ENCODE measurements at places on chromosomes 7 and 10.

DNA sequence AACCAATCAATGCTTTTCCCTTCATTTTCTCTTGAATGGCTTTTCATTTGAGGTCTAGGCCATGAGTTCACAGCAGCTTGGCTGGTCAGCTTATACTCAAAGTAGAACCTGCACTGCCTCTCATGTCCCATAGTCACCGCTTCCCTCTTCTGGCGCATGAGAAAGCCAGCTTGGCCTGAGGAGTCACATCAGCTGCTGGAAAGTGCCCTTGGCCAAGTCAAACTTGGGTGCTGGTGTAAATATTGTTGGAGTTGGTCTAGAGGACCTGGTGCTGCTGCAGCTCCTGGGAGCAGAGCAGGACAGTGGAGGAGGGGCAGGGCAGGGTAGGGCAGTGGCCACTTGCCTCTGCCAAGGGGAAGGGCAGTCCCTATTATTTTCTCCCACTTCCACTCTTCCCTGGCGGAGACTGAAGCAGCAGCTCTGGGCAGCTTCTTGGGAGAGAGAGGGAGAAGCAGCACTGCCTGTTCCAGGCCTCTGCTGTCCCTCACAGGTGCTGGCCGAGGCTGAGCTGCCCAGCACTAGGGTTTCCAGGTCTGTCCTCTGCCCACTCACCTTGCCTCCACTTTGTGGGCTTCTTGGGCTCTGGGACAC lies 12.8 kb downstream of the UBE2D4 start:
- no peak for DNase-seq

GRCh38 chr10:61628151-61628874 lies 34.4 kb upstream of the CABCOCO1 start:
- peak; percentile 47 for DNase-seq

DNA sequence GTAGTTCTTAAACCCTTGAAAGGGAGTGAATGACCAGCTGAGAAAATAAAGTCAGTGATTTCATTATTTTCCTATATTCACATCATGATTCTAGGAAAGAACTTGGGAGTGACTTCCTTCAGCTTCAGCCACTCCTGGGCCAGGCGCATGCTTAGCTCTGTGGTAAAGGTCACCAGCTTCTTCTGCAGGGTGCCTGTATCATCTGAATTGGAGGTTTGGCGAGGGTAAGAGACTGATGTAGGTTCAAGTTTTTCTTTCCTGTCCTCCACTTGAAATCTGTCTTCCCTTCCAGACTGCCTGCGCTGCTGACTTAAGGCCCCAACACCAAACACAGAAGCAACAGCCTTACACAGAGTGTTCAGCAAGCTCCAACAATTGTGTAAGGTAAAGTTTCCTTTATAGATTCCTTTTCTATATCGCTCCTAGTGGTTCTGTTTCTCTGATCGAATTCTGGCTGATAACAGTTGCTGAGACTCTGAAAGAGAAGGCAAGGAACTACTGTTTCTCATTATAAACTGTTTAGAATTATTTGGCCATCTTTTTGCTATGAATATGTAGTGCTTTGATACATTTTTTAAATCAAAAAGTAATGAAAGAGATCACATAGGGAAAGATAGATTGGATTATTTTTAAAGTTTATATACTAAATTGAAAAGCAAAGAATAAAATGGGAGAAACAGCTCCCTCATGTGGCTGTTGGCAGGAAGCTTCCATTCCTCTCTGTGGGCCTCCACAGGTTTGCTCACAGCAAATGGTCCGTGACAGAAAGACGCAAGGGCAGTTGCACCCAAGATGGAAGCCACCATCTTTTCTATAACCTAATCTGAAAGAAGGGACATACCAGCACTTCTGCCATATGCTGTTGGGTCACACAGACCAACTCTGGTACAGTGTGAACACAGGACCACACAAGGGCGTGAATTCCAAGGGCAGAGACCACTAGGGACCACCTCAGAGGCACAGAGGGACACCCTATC lies 14.0 kb downstream of the GATAD1 start:
- peak; percentile 51 for DNase-seq

- DNase-seq = no peak
These were observed 748.4 kb upstream of the PHF14 start for GRCh38 chr7:10225275-10225674.

DNA sequence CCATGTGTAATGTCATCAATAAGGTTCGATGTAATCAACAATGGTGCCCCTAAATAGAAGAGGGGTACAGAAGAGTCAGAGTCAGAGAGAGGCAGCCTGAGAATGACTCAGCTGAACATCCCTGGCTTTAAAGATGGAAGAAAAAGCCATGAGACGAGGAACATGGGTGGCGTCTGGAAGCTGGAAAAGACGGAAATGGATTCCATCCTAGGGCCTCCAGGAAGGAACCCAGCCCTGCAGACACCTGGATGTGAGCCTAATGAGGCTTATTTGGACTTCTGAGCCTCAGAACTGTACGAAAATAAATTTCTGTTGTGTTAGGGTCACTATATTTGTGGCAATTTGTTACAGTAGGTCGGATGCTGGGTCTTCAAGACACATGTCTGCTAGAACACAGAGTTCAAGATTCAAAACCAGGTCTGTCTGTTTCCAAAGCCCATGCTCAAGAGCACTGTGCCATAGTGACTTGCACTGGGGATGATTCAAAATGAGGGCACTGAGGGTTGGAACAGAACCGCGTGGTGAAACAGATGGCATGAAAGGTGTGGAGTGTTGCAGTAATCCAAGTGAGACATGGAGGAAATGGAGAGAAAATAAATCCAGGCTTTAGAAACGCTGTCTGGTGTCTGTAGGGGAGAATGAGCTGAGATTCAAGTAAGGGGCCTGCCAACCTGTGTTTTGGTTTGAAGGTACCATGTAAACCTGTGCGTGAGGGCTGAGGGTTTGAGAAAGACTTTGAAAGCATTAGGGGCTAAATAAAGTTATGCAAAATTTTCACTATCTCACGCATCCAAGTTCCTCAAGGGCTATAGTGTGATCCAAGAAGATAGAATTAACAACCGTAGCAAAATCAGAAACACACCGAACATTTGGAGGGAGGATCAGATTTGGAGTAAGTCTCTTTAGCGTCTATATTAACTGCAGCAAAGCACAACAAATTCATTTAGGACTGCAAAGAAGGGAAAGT lies 849.1 kb upstream of the AUTS2 start:
- no peak for DNase-seq

- no peak for DNase-seq
These were observed 83.7 kb downstream of the PRLHR start for GRCh38 chr10:118511711-118512110.

DNA sequence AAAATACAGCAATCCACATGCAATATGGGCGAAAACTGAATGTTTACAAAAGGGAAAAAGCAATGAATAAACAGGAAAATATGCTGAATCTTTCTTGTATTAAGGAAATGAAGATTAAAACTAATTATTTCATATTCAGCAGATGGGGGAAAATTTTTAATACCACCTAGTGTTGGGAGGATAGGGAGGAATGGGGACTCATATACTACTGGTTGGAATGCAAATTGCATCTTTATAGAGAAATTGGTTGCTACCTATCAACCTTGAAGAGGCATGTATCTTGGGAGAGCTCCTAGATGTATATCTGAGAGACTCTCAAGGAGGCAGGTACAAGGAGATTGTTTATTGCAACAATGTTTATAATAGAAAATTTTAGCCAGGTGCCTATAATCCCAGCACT lies 101.4 kb downstream of the CREM start:
- no peak for DNase-seq

DNA sequence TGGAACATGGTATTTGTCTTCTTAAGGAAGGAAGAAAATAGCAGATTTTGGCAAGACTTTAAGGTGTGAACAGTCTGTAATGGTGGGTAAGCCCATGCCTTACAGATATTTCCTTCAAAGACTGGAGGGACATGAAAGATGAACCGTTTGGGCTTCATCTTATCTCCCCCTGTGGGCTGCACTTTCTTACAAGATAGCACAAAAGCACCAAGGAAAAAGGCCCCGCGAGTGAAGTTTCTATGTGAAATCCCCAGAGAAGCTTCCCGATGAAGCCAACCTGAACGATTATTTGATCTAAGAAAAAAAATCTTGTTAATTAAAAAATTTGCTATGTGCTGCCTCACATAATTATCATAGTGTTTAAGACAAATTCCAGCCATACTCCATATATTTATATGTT lies 91.5 kb downstream of the NRP1 start:
- DNase-seq = no peak

- DNase-seq = peak; percentile 57
These were observed 108.7 kb downstream of the TCF7L2 start for GRCh38 chr10:113058523-113059370.

DNA sequence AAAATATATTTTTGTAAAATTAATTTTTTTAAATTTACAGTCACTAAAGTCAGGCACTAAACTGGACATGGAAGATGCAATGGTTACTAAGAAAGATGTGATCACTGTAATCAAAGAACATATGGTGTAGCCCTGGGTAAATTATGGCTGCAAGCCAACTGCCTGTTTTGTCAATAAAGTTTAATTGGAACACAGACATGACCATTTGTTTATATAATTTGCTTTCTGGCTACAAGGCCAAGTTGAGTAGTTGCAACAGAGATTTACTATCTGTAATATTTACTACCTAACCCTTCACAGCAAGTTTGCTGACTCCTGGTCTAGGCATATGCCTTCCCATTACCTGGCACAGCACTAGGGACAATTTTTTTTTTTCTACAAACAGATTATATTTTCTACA lies 448.9 kb downstream of the ADRA2A start:
- no peak for DNase-seq

DNA sequence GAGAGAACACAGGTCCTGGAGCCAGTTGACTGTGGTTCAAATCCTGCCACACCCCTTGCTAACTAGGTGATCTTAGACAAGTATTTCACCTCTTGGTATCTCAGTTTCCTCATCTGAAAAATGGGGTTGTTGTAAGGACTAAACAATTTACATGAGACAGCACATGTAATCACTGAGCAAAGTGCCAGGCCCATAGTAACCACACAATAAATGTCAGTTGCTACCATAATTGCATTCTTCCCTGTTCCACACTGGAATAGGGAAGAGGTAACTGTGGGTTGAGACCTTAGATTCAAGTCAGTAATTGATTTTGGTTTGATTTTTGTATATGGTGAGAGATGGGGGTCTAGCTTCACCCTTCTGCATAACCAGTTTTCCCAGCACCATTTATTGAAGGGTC lies 91.4 kb upstream of the PDLIM1 start:
- DNase-seq = no peak
